ENCODE measurements at places on chromosomes 3 and 15.

GRCh38 chr3:131361464-131362421 is 19.8 kb upstream of the NUDT16 start:
- peak; percentile 38 for DNase-seq

DNA sequence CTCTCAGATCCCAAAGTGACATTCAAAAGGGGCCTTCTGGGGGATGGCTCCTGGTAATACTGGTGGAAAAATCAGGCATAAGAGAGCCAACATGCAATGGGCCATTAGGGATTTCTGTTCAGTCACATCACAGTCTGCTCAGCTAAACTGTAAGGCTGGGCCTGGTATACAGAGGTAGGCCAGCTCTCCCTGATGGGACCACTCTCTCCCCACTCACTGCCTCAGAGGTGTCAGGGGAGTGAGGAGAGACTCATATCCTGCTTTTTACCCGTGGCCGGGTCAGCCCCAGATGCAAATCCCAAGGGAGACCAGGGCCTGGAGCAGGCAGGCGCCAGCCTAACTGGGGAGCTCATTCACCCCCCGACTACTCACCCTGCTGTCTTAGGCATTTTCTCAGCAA is 48.1 kb upstream of the TPM1 start:
- no peak for DNase-seq

DNA sequence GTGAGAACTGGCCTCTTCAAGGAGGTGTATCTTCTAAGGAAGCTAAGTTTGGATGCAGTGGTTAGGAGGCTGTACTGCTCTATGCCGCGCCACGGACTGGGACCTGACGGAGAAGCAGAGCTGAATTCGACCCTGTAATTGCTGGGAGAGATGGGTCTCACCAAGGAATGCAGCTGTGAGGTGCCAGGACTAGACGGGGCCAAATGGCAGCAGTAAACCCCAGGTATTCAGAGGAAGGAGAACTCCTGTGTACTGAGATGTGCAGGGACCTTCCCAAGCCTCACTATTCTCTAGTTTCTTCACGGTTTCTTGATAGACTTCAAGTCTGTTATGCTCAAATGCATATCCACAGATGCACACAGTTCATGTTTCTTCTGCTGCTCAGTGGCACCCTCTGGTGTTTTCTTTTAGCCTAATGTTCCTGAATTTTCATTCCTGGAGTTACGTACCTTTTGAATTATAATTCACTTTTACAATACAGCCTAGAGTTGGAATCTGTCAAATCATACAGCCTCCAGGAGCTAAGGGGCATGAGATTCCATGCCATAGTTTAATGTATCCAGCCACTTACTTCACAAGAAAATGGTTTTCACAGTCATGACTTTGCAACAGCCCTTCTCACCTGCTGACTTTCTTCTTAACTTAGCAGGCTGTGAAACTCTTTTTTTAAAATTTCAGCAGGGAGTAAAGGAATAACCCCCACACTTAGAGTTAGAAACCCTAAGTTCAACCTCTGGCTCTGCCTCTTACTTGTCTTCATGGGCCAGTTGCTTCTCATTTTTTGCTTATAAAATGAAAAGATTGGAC is 61.8 kb downstream of the GLDN start:
- peak; percentile 59 for DNase-seq

- no peak for DNase-seq
These were observed 221.4 kb downstream of the CADPS start for GRCh38 chr3:62653796-62654195.

- no peak for DNase-seq
These were observed 23.4 kb downstream of the STAC start for GRCh38 chr3:36403661-36404060.

GRCh38 chr15:38021259-38021658 is 86.8 kb downstream of the TMCO5A start:
- no peak for DNase-seq

GRCh38 chr15:70793694-70794093 is 30.3 kb upstream of the UACA start:
- no peak for DNase-seq
